Activated B cell treated with CpG ODN at 0.5 μM for 24 hours (primary cell): ENCODE measurements at places on chromosomes 2 and 18. TPM values are rescaled to one million over a fixed set of nuclear protein-coding genes. Genes with fewer than 3 reads are reported as not detected.

- DNase-seq: no peak
Observed at GRCh38 chr2:16195681-16196070, 255.3 kb downstream of the MYCN start.

VWA3B gene
- total RNA-seq: not detected in 2 replicates

GRCh38 chr2:160952464-160953254 lies 207.6 kb upstream of the TANK start:
- no peak for DNase-seq

GRCh38 chr2:59180111-59180510 lies 939.0 kb upstream of the FANCL start:
- no peak for DNase-seq

TBR1 gene
- total RNA-seq: 0.02 and 0.07 TPM in 2 replicates
